ENCODE measurements at places on chromosomes 13 and 19.
A peak's percentile ranks its signal among the peaks of the same experiment; 100 is the strongest.

GRCh38 chr13:100650326-100650725 lies 24.3 kb downstream of the TMTC4 start:
- DNase-seq: no peak

GRCh38 chr13:99119656-99120055 lies 81.0 kb upstream of the UBAC2 start:
- no peak for DNase-seq

DNA sequence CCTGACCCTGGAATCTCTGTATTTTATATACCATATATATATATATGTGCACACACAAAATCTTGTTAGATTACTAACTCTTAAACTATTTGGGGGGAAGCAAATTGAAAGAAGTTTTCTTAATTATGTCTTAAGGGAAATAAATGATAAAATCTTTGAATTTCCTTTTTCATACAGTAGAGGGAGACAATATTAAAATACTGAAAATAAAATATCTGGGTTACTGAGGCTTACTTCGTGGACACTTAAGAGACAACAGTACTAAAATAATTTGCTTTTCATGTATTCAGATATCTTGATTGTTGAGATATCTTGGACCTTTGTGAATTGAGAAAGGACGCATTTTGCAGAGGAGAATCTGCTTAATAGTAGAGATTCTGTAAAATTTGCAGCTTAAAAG lies 17.0 kb downstream of the SUGT1 start:
- no peak for DNase-seq

GRCh38 chr13:88022431-88023208 lies 351.4 kb downstream of the SLITRK5 start:
- DNase-seq: no peak

GRCh38 chr19:18972301-18972811 lies 31.3 kb upstream of the HOMER3 start:
- DNase-seq: peak; percentile 73

DNA sequence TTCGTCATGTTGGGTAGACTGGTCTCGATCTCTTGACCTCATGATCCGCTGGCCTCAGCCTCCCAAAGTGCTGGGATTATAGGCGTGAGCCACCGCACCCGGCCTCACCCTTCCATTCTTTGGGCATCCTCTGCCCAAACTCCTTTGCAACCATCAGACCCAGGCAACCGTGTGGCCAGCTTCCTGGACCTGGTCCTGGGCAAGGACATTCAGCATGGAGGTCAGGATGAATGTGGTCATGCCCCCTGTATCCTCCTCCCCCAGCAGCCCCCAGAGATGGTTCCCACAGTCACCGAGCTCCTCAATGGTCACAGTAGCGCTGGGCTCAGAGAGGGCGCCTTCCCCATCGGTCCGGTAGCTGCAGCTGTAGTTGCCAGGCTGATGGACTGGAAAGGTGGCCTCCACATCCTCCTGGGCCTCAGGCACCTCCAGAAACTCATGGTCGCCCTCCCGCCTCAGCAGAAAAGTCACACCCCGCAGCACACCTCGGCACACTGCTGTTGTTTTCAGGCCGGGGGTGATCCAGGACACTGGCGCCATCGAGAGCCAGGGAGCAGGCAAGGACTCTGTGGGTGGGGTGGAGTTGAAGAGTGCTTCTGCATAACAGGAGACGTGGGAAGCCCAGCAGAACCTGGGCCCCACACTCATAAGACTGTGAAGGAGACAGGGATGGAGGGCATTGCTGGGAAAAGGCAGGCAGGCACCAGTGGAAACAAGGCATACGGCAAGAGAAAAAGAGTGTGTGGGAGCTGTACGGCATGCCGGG lies 1.1 kb downstream of the A1BG start:
- no peak for DNase-seq

- no peak for DNase-seq
Measured at GRCh38 chr13:113842336-113843062, 21.4 kb downstream of the GAS6 start.

DNA sequence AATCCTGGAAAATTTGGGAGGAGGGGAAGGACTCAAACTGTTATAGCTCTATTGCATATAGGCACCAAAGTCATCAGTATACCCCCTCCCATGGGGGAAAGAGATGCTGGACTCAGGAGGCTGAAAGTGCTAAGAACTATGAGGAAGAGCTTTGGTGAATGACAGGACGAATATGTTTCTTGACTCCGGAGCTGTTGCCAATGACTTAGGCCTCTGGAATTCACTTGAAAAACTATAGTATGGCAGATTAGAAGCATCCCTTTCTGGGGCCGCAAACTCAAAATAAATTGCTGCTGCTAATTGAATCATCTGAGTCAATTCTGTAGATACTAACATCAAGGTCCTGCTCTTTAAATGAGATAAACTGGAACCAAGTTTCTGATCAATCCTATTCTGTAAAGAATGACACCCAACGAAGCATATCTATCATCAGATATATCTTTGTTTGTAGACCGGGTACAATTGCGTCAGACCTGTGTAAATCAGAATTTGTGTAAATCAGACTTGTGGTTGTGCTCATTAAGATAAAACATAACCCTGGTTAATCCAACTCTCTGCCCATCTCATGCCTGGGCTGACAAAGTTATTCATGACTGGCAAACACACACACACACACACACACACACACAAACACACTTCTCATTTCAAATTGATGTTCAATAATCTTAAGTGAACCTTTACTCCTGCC lies 1793.8 kb upstream of the PCDH20 start:
- DNase-seq: peak; percentile 26

DNA sequence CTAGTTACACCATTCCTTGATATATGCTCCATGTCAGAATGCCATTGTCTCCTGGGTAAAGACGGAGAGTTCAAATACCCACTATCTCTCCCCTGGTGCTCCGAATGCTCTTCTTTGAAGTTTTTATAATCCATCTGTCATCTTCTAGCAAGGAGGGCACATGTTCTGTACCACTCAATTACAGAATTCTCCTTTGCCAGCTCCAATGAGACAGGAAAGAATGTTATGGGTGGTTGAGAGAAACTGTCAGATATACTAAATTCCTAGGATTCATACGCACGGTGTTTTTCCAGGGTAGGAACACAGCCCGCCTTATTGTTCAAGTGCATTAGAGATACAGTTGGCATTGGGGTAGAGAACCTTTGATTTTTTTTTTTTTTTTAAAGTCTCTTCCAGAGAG lies 118.0 kb upstream of the ZNF536 start:
- no peak for DNase-seq

- DNase-seq: no peak
Measured at GRCh38 chr13:50152655-50153309, 137.5 kb downstream of the KCNRG start.

- no peak for DNase-seq
Measured at GRCh38 chr13:37364007-37364406, 234.6 kb downstream of the POSTN start.

DNA sequence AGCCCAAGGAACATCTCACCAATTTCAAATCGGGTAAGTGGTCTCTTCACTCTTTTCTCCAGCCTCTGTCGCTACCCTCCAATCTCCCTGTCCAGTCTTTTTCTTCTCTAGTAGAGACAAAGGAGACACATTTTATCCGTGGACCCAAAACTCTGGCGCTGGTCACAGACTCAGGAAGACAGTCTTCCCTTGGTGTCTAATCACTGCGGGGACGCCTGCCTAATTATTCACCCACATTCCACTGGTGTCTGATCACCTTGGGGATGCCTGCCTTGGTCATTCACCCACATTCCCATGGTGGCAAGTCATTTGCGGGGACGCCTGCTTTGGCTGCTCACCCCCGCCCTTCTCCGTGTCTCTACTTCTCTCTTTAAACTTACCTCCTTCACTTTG lies 13.8 kb upstream of the OR10H1 start:
- DNase-seq: no peak

- no peak for DNase-seq
Measured at GRCh38 chr19:1070576-1070930, 3.6 kb downstream of the ARHGAP45 start.

- peak; percentile 11 for DNase-seq
Measured at GRCh38 chr13:23087880-23088279, 92.9 kb upstream of the SGCG start.
